ENCODE measurements at places on chromosomes 3 and 15.

DNA sequence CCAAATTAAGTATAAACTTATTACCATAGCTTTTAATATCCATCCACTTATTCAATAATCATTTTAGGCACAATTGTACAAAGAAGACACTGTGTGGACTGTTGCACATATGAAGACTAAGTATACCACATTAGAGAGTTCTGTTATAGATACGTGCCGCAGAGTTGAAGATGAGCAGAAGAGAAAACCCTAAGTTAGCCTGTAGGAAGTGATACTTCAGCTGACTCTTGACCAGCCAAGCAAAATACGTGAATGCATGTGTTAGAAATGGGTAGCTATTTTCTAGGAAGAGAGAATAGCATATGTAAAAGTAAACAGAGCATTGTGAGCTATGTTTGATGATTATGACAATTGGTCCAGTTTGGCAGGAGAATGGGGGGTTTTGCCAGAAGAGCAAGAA lies 272.0 kb upstream of the ATP11B start:
- DNase-seq: no peak

DNA sequence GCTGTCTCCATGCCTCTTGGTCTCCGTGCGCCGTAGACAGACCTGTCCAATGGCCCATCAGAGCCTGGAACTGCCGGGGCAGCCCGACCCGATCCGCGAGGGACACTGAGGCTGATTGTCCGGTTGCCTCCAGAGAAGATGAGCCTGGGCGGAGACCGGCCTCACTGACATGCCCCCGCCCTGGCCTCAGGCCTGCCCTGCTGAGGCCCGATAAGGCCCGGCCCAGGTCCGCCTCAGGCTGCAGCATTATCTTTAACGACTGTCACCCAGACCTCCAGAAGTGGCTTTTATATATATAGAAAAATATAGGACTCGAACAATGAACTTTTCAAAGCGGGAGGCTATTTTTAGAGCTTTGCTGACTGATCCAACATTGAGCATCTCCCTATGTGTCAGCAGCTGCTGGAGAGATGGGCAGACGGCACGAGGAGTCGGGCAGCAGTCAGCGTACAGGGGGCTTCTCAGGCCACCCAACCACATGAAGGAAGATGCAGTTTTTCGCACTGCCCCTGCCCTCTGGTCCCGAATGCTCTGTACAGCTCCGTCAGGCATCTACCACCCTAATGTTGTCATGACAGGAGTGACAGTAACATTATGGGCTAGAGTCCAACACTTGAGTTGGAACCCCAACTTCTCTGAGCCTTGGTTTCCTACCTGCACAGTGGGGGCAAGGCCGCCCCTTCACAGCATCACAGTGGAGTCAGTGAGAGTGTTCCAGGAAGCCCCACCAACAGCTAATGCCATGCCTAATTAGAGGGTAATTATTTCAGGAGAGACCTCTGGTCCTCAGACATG lies 112.0 kb upstream of the RPL32 start:
- DNase-seq: no peak

GRCh38 chr15:42035435-42035761 lies 14.6 kb upstream of the PLA2G4E start:
- DNase-seq: no peak

GRCh38 chr3:50269977-50270413 lies 1.0 kb downstream of the SEMA3B start:
- no peak for DNase-seq

DNA sequence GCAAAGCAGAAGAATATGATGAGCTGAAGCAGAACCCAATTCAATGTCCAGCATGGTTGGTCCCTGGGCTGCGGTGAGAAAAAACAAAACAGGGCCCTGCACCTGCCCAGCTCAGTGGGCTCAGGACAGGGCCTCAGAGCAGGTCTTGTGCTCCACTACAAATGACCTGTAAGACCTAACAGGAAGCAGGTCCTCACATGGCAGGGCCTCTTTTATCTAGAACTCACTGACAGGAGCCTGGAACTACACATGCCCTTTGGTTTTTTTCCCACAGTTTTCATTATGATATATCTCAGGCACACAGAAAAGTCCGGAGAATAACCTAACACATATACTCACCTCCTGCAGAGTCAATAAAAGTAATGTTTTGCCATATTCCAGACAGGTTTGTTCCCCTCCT lies 38.4 kb downstream of the CCDC12 start:
- no peak for DNase-seq

DNA sequence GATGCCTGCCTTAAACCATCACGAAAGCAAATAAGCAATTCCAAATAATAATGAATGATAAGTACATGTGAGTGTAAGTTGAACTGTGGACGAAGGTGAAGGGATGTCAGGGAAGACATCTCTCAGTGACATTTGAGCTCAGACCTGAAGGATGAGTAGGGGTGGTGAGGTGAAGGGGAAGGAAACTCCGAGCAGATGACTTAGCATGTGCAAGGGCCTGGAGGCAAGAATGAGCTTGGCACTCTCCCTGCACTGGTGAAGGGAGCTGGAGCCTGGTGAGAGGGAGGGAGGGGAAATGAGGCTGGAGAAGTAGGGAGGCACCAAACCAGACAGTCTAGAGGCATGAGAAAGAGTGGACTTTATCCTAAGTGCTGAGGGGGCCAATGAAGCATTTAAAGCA lies 84.3 kb downstream of the MTHFS start:
- DNase-seq: no peak

GRCh38 chr15:91374336-91374735 lies 274.3 kb downstream of the SV2B start:
- no peak for DNase-seq

DNA sequence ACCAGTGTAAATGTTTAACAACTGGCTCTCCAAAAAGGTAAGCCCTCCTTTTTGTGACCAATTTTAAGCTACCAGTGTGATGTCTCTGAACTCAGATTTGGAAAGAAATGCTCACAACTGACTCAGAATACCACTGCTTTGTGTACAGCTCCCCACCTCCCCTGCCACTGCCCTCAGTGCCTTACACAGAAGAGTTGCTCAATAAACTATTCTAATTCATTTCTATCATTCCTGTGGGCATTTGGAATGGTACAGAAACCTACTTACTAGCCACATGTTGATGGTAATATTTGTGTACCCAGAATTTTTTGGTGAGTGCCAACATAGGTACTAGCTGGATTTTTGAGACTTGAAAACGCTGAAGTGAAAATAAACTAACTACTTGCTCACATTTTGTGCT lies 16.0 kb downstream of the LRRN1 start:
- no peak for DNase-seq

- no peak for DNase-seq
Observed at GRCh38 chr15:40008061-40008765, 30.8 kb downstream of the SRP14 start.

DNA sequence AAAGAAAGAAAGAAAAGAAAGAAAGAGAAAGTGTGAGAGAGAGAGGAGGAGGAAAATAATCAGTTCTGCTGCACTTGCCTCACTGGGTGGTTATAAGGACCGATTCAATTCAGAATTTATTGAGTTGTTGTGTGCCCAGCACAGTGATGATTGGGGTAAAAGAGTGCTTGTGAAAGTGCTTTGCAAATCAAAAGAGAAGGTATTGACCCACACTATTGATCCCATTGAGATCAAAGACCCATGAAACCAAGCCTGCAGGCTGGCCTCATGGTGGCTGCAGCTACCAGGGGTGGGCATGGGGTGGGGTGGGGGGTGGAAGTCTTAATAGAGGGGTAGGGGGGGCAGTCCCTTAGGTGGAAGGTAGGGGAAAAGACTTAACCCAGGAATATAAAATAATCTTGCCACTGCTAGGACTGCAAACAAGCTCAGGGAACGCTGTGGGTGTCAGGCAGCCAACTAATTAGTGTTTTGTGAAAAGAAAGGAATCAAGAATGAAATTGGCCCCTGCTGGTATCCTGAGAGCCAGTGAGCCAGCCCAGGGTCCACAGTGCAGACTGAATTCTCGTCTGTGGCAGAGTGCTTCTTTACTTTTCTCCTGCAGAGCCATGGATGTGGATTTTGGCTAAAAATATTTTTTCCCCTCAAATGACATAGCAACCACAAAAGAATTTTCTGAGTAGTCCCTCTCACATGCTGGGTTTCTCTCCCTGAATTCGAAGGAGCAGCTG lies 34.2 kb downstream of the CLEC3B start:
- no peak for DNase-seq

- DNase-seq: no peak
Observed at GRCh38 chr3:172202797-172203196, 163.4 kb downstream of the FNDC3B start.

GRCh38 chr3:191355406-191355805 lies 25.1 kb upstream of the UTS2B start:
- DNase-seq: peak; percentile 4

- DNase-seq: no peak
Observed at GRCh38 chr15:72098040-72098439, 19.9 kb downstream of the MYO9A start.

GRCh38 chr3:4732925-4733324 lies 239.8 kb downstream of the ITPR1 start:
- DNase-seq: no peak

GRCh38 chr15:88621789-88622604 lies 857 bp downstream of the AEN start:
- no peak for DNase-seq

DNA sequence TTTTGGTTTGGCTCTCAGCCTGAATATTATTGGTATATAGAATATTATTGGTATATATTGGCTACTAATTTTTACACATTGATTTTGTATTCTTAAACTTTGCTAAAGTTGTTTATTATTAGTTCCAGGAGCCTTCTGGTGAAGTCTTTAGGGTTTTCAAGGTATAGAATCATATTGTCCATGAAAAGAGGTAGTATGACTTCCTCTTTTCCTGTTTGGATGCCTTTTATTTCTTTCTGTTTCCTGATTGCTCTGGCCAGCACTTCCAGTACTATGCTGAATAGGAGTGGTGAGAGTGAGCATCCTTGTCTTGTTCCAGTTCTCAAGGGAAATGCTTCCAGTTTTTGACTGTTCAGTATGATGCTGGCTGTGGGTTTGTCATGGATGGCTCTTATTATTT lies 107.3 kb upstream of the LIPC start:
- DNase-seq: no peak

- DNase-seq: no peak
Observed at GRCh38 chr3:56251343-56251945, 216.8 kb downstream of the ERC2 start.

DNA sequence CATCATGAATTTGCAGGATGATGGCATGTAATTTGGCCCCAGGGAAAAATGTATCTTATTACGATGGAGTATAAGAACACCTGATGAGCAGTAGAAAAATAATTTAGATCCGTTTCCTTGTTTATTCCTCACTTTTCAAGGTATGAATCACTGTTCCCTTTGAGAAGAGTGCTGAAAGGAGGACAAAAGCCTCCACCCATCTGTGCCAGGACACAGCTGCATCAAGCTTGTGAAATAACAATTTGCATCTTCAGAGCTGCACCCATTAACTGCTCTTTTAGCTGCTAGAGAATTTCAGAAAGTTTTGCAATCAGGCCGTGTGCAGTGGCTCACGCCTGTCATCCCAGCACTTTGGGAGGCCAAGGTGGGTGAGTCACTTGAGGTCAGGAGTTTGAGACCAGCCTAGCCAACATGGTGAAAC lies 9.6 kb downstream of the CLDND1 start:
- DNase-seq: no peak

GRCh38 chr3:142958707-142959106 lies 4.8 kb downstream of the PAQR9 start:
- no peak for DNase-seq

DNA sequence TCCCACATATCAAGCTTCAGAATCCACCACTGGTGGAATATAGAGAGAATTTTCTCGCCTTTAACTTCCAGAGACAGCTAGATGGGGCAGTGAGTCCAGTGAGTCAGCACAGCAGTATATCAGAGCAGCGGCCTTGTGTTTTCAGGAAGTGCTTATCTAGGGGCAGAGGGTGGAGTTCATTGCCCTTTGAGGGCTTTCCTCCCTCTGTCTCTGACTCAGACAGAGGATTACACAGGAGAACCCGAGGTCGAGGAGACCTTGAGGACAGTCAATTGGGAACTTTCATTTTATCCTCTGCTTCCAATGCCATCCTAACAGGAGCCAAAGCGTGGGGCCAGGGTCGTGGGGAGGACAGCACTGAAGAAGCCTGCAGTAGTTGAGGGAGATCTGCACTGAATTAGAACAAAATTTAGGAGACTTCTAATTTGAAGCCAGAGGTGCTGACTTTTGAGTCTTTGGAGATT lies 109.6 kb upstream of the UMPS start:
- peak; percentile 26 for DNase-seq

GRCh38 chr3:42790714-42791229 lies 13.5 kb downstream of the HIGD1A start:
- no peak for DNase-seq

DNA sequence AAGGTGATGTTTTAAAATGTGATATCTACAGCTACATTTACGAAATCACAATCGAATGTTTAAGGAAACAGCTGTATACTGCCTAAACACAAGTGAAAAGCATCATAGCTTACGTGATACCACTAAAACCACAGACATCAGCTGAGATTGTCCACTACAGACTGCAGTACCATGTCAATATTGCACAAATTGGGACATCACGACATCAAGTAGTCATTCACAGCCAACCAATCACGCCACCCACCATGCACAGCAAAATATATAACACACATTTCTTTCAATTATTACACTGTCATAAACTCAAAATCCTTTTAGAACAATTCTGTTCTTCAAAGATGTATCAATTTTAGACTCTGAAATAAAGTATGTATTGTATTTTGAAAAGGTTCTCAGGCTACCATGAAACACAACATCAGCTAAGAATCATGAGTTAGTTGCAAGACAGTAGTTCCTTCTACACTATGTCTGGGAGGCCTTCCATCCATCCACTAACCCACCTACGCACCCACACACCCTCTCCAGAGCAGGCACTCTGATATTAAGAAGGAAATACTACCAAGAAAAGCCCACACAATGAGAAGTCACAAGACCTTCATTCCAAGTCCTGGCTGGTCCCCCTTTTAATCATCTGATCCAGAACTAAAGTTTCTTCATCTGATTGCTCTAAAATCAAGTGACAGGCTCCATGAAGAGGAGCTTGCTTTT lies 3.1 kb downstream of the DMXL2 start:
- no peak for DNase-seq

DNA sequence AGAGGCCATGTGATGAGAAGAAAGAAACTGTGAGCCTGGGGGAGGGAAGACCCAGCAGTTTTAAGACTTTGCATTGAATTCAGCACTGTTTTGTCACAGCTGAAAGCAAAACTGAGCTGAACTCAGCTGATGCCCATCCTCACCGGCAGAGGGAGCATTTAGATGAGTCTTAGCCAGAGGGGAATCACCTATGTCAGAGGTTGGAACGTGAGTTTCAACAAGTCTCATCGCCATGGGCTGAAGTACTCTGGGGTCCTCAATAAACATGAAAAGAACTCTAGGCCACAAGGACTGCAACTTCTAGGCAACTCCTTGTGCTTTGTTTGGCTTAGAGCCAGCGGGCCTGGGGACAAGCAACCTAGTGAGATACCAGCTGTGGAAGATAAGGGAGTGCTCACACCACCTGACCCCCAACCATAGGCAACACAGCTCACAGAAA lies 324.5 kb downstream of the TBL1XR1 start:
- peak; percentile 29 for DNase-seq

DNA sequence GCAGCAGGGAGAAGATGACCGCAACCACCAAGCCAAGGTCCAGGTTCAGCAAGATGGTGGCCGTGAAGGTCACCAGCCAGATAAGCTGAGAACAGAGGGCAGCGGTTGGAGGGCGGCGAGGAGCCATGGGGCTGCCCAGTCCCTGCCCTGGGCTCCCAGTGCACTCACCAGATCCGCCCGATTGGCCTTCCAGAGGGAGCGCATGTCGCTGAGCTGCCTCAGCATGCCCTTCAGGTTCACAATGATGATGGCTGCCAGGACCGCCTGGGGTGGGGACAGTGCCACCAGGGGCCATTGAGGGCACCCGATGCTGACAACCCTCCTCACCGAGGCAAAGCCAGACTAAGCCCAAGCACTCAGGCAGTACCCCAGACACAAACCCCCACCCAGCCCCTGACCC lies 5.4 kb downstream of the SLC26A6 start:
- DNase-seq: no peak

All from stimulated activated naive B cell treated with anti-CD40 and anti-IgM and Interleukin-4, amounts not matched to agents 10 μg/mL and 1 μg/mL and 100 μg/mL, for 72 hours (primary cell).